Activated CD4-positive, alpha-beta T cell treated with anti-CD3 and anti-CD28 coated beads, Interleukin-2, amount 10 ng/mL, durations not matched to agents 24 days and 14 days (primary cell): ENCODE measurements at places on chromosomes 4 and X. TPM values are rescaled to one million over a fixed set of nuclear protein-coding genes. Genes with fewer than 3 reads are reported as not detected.
A peak's percentile ranks its signal among the peaks of the same experiment; 100 is the strongest.

Gene SLIT2
- total RNA-seq: 0.07 TPM in 2 replicates

Gene MAP9
- 6.1 and 6.9 TPM in 2 replicates for total RNA-seq

Gene LONRF3
- total RNA-seq: 0.66 and 0.75 TPM in 2 replicates

Gene GPM6B
- 0.14 TPM in 1 of 2 replicates, not detected in the other for total RNA-seq

Gene RHOH
- total RNA-seq: 98.1 and 107 TPM in 2 replicates

Gene OTUD6A
- total RNA-seq: not detected in 2 replicates

Gene DCX
- not detected in 2 replicates for total RNA-seq

Gene RAB28
- total RNA-seq: 19.5 and 20.5 TPM in 2 replicates

Gene GK
- total RNA-seq: 67.0 and 67.5 TPM in 2 replicates

Gene SHROOM2
- not detected in 2 replicates for total RNA-seq

Gene PNMA6A
- total RNA-seq: 0.70 and 1.2 TPM in 2 replicates

Gene ACE2
- not detected in 2 replicates for total RNA-seq

Gene CSN1S1
- not detected in 2 replicates for total RNA-seq

Gene GATA1
- not detected in 2 replicates for total RNA-seq

Gene BCORL1
- 8.0 and 9.2 TPM in 2 replicates for total RNA-seq

Gene GSX2
- not detected in 2 replicates for total RNA-seq

DNA sequence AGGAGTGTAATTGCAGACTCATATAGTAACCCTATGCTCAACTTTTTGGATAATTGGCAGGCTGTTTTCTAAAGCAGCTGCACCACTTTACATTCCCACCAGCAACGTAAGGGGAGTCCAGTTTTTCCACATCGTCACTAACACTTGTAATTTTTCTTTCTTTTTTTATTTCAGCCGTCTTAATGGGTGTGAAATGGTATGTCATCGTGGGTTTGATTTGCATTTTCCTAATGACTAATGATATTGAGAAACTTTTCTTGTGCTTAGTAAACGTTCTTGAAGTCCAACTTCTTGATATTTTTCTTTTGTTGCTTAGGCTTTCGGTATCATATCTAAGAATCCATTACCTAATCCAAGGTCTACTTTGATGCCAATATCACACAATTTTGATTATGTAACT lies 95.3 kb upstream of the IL1RAPL1 start:
- no peak for DNase-seq

- no peak for DNase-seq
Measured at GRCh38 chr4:95638920-95639501, 90.2 kb upstream of the UNC5C start.

DNA sequence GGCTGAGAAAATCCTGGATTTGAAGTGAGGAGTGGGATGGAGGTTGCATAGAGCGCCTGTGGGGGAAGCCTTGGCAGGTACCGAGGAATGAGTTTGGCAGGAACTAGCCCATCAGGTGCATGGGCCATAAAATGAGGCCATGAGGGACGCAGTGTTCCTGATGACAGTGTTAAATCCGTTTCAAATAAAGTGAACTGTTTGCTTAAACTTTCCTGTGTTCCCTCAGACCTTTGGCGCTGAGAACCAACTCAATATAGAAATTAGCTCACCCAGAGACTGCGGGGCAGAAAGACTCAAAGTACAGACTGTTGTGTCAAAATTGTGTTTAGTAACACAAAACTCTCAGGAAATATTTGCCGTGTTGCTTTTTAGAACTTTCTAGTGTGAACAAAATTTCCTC lies 250.0 kb upstream of the NR3C2 start:
- DNase-seq: no peak

GRCh38 chr4:116401293-116401692 lies 684.1 kb downstream of the TRAM1L1 start:
- no peak for DNase-seq

GRCh38 chrX:155881158-155881993 lies at the start of gene VAMP7:
Gene VAMP7 (plus strand): TSS chrX:155881345. CDS start chrX:155889467, 8,122 bp downstream.
- DNase-seq: peak; percentile 94

- no peak for DNase-seq
Measured at GRCh38 chr4:17477774-17478472, 34.0 kb downstream of the QDPR start.

GRCh38 chrX:332916-333610 lies 14.5 kb upstream of the GTPBP6 start:
- no peak for DNase-seq

DNA sequence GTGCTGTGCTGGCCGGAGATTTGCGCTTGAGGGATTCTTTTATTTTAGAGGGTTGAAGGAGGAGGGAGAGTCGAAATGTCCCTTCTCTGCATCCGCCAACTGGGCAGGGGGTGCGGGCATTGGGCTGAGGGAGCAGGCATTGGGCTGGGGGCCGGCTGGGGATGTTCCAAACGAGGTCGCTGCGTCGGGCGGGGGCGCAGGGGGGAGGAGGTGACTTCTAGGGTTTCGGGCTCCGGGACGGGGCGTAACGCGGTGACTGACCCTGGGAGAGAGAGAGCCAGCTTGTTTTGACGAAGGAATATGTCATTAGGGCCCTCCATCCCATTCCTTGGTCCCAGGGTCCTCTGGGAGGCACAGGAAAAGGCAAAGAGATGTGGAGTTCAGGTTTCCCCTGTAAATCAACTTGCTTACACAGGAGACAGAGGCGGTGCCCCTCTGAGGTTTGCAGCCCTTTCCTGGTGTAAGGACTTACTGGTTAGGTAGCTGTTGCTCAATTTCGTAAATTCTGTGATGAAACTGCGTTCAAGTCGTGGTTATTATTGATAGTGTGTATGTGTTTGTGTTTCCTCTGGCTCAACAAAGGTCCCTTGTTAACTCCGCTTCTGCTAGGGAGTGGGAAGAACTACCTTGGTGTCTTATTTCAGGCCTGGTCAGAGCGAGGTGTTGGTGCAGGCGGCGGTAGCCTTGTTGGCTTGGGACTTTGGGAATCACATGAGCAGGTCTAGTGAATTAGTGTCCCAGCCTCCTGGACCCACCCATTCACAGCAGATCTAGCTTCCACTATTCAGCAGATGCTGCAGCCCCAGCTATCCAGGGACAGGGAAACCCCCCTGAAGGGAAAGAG lies 716 bp downstream of the FHIP1A start:
- peak; percentile 58 for DNase-seq

- no peak for DNase-seq
Measured at GRCh38 chr4:127049526-127049925, 583.2 kb upstream of the INTU start.

DNA sequence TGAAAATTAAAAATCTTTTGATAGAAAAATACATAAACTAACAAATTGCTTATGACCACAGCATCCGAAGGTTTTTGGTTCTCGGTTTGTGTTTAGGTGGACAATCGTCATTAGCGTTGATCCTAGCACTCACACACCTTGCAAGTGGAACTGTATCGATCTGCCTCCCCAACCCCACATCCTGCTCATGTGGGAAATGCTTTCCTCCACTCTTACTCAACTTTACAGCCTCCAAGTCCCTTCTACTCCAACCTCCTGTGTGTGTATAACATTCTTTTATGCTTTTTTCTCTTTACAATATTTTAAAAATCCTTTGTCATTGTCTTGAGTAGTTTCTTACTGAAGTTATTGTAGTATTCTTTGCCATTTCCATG lies 15.6 kb upstream of the TMEM131L start:
- peak; percentile 74 for DNase-seq

DNA sequence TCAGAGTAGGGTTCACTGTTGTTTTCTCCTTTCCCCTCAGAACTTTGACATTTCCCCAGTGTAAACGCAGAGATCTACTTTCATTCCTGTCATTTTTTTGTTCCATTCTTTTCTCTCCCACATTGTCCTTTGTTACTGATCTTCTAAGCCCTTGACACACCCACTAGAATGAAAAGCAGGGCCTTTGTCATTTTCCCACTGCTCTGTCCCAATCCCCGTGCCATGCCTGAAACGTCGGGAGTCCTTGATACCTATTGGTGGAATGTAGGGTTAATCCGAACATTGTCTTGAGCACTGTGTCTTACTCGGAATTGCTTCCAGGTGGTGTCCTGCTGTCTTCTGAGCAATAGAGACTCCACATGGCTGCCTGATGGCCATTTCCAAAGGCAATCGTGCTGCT lies 887.1 kb upstream of the FRG1 start:
- no peak for DNase-seq

GRCh38 chrX:9312922-9313867 lies 151.7 kb upstream of the TBL1X start:
- peak; percentile 84 for DNase-seq

DNA sequence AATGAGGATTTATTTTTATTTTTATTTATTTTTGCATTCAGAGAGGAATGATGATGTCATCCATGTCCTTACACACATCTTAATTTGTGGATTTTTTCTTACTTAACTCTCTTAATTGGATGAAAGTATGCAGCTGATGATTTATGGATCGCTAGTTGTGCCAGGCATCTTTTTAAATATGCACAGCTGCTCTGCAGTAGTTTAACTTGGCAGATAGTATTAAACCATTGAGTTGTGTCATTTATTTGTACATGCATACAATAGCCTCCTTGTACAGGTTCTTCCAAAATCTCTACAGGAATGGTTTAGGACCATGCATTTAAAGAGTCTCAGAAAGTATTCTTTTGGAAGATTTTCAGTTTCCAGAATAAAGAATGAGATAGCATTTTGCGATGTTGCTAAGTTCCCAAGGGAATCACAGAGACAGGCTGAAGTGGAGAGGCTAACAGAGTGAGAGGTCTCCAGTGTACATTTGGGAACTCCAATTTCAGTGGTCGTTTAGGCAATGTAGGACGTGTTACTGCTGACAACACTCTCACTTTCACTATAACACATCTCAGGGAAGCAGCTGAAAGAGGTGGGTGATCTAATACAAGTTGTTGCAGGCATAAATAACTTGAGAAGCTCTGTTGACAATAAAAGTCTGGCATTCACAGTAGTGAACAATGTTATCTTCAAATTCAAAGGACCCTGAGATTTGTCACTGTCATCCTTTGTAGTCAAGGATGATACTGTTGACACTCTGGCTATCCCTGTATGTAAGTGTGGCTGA lies 49.9 kb upstream of the SCRG1 start:
- no peak for DNase-seq

- DNase-seq: no peak
Measured at GRCh38 chrX:71148278-71148663, 3.6 kb downstream of the NLGN3 start.

DNA sequence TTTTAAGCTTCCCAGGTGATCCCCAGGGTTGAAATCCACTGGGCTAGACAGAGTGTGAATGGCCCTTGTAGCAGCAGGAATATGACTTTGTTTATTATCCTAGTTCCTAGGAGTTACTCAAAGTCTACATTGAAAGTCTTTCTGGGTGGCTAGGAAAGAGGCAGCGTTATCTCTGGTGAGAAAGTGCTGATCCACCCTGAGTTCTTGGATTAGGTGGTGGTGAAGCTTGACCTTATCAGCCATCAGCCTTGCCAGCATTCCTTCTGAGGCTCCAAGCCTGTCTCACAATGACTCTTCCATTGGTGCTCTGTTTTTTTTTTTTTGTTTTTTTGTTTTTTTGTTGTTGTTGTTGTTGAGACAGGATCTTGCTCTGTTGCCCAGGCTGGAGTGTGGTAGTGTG lies 83.1 kb upstream of the CLCN4 start:
- DNase-seq: no peak

GRCh38 chr4:17512973-17513665 lies 1.2 kb upstream of the QDPR start:
- DNase-seq: no peak

- DNase-seq: peak; percentile 73
Measured at GRCh38 chrX:13131396-13132137, 87.1 kb upstream of the FAM9C start.

DNA sequence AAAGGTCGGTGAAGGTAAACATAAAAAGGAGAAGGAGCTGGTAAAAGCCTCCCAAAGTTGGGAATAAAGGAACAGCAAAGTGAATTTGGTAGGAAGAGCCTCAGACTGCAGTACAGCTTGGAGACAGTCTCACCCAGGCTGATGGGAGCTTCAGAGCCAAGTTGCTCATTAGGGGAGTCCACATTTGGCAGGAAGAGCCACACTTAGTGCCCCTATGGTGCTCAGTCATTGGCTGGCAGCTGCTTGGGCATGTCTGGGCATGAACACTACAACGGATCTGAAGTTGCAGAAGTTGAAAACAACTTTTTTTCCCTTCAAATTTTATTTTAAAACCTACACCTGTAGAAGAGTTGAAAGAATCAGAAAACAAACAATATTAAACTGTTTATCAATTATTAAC lies 2497.3 kb downstream of the ARAP2 start:
- no peak for DNase-seq

DNA sequence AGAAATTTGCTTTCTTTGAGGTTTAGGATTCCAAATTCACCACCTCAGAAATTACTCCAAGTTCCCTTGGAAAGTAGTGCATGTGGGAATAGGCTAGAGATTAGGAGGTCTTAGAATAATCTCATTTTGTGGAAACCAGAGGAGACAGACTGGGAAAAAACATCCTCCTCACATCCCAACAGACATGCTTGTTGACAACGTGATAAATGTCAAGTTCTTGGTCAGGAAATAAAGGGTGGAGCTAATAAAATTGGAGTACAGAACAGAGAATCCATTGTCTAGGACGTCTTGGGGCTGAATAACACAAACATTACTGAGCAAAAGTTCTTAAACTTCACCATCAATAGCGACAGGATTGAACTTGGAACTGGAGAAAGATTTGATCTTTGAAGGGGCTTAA lies 233.4 kb downstream of the PABPC4L start:
- DNase-seq: no peak

DNA sequence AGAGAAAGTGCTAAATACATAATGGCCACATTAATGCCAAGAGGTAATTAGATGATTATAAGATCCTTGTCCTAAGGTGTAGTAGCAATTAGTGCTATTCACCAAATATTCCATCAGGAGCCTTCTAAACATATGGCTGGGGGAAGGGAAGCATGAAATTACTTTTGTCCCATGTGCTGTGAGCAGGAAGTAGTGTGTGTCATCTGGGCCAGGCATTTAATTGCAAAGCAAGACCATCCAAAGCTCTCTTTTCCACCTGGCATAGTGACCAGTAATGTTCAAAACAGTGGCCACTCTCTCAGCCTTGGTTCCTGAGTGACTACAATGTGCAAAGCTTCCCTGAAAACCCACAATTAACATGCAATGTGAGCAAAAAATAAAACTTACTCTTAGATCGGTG lies 144.2 kb upstream of the FAM241A start:
- DNase-seq: no peak

DNA sequence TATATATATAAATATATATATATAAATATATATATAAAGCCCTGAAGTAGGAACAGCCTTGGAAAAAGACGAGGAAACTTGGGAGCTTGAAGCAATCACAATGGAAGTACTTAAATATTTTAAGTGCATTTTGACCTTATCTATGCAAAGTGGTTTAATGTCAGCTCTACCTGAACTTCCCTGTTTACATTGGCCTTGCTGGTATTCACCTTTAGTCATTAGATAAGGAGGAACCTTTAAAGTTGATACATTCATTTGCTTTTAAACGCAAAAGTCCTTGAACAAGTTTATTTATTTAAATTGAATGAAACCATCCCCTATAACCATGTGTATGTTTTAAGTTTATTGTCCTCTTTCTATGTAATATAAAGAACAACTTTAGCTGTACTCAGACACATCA lies 166.7 kb upstream of the ANKRD50 start:
- no peak for DNase-seq

DNA sequence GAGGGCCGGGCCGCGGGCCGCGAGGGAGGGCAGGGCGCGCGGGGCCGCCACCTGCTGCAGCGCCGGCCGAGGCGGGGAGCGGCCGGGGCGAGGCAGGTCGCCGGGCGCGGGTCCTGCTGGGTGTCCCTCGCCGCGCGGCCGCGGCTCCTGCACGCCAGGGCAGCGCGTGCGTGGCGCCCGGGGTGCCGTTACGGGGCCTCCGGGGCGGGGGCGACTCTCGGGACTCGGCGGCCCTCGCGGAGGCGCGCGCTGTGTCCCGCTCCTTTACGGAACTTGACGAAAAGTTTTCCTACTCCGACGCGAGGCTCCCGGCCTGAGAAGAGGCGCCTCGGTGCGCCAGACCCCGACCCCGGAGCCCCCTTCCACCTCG lies 329 bp downstream of the TBC1D14 start:
- no peak for DNase-seq
